ENCODE measurements at places on chromosomes 3 and 15.

- no peak for DNase-seq
Observed at GRCh38 chr15:88179562-88179961, 77.0 kb downstream of the NTRK3 start.

- DNase-seq = no peak
Observed at GRCh38 chr3:189040656-189041335, 131.0 kb upstream of the TPRG1 start.

DNA sequence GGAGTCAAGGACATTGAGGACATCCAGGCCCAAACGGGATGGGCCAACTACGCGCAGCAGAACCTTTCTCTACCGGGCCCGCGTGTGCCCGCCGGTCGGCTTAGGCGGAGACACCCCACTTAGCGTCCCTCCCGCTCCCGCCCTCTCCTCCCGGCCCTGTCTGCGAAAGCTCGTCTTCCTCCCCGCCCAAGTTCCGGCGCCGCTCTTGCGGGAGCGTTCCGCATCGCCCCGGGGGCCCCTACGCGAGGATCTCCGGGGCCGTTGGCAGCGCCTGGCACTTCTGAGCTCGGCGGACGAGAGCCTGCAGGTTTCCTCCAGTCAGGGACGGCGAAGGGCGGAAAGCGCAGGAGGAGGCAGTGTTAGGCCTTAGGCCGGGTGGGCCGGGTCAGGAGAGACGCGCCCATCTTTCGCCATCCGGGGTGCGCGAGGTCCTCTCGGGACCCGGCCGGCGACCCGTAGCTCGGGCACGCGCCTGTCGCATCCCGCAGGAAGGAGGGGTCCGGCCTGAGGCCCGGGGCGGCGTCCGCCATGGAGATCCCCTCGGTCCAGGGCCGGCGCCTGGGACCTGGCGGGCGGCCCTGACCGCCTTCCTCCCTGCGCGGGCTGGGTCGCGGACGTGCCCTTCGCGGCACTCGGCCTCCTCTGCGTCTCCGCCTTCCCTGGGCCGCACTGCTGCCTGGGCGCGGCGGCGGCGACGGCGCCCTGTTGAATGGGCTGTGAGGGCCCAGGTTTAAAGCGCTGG lies at the start of gene FEM1B:
TSS of gene FEM1B (plus strand) at position 143 of the 742 bp plus-strand sequence. CDS start 673 bp downstream, outside the sequence.
- DNase-seq = peak; percentile 78

DNA sequence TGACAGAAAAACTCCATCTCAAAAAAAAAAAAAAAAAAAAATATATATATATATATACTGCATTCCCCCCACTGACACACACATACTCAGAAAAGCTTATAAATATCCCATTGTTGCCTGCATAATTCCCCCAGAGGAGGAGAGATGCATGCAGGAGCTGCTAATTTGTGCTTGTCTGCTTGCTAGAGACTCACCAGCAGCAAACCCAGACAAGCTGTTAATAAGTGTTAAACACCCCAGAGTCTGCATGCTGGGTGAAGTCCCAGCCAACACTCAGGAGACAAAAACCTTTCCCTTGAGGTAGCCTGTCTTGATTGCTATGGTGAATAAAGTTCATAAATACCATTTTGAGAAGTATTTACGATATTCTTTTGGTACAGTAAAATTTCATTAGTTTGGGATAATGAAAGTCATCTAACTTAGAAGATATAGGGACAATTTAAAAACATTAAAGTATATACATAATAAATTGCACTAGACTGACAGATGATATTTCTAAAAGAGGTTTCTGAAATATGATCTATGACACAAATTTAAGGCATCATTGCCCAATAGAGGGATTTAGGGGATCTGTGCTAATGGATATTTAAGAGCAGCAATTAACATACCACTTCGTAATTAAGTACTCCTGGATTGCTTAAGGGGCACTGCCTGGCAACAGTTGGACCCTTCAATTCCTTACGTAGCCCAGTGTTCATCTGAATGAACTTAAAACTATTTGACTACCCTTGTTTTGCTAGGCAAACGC lies 400.0 kb upstream of the C2CD4B start:
- DNase-seq = no peak

GRCh38 chr15:96345560-96346399 lies 15.3 kb downstream of the NR2F2 start:
- peak; percentile 67 for DNase-seq

- no peak for DNase-seq
Observed at GRCh38 chr3:107455621-107456020, 67.1 kb upstream of the BBX start.

- DNase-seq = no peak
Observed at GRCh38 chr15:99177679-99178078, 71.7 kb downstream of the TTC23 start.

GRCh38 chr3:12797124-12797891 lies 828 bp downstream of the CAND2 start:
- no peak for DNase-seq

DNA sequence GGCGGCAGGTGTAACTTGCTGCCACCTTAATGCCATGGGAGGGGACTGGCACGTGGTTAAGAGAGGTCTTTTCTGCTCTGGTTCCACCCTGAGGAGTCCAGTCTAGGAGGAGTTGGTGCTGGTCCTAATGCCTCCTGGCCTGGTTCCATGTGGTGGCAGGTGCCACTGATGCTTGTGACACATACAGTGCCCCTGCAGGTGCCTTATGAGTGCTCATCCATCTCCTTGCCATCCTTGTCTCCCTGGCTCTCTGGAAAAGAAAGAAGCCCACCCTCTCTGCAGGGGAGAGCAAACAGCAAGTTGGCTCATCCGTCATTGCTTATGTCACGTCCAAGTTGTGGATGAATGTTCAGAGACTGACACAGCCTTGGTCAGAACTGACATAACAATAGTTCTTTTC lies 175.8 kb upstream of the DPH6 start:
- DNase-seq = no peak

DNA sequence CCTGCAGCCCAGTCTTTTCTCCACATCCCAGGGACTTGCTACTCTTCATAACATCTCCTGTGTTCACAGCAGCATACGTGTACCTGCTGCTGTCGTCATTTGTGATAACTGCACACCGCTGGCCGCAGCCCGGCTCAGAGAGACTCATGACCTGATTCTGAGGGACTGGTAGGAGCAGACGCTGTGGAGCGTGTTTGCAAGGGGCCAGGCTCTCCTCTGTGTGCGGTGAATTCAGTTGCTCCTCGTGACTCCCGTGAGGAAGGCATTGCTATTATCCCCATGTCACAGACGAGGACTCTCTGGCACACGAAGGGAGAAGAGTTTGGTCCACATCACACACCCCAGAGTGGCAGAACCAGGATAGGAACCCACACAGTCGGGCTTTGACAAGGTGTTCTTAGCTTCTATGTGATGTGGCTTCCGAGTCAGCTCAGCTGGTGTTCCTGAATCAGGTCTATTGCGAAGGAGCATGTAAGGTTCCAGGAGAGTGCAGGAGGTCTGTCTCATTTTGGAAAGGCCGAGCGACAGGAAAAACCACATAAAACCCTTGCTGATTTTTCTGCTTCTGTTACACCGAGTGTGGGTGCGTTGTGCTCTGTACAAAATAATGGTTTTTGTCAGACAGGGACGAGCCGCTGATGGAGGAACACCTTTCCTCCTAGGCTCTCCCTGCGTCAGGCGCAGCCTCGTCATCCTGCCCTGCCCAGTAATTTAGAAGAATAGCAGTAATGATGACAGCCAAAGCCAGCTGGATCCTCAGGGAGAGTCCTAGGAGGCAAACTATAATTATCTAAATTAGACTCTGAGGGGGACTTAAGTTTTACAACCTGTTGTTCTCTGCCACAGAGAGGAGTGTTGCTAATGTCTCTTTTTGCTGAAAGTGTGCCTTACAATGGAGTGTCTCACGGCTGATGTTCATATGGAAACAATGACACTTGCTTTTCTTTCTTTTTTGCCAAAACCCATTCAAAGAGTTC lies 157.5 kb upstream of the RGMA start:
- DNase-seq = no peak

DNA sequence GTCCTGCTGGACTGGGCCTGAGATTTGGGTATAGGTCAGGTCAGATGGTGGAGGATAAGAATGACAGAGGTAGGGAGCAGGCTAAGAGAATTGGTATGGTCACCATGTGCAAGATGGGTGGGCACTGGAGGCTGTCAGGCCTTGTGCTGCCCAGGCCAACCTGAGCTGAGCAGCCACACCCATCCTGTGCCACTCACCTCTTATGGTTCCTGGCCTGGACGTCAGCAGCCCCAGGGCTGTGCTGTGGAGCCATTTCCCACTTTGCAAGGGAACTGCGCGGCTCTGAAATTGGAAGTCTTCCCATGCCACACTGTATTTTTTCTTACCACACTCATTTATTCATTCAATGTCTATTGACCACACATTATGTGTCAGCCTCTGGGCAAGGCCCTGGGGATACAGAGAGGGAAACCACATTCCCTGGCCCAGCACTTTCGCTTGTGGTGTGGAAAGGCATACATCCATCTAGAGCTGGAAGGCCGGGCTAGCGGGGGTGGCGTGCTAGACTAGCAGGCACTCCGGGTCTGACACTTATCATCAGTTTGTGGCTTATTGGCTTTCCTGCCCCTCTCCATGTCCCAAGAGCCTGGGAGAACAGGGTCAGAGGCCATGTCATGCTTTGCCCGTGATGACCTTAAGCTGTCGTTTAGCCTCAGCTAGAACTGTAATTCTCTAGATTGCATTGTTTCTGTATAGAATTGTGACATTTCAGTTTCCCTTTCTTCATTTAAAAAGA lies 51.1 kb upstream of the POLG start:
- no peak for DNase-seq

DNA sequence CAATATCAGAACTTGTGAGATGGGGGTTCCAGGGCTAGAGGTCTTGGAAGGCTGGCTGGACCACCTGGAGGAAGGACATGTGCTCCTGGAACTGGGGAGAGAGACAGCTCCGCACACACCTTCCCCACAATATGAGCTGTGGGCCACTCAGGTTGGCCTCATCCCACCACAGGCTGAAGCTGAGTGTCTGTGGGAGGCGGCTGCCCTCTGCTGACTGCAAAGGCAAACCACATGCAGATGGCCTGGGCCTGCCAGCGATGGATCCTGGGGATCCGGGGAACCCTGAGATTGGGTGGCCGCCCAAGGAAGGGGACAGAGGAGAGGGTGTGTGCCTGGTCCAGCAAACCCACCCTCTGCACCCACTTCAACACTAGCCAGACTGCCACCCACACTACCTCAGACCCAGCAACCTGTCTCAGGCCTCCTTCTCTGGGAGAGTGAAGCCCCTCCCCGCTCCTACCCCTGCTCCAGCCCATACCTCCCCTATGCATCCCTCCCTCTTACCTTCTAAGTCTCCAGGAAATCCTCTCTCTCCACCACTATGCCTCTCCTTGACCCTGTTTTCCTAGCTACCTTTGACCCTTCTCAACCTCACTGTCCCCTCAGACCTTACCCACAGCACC lies 44.8 kb downstream of the CYP11A1 start:
- DNase-seq = peak; percentile 82

- DNase-seq = no peak
Observed at GRCh38 chr3:125211523-125212090, 941 bp downstream of the SLC12A8 start.

DNA sequence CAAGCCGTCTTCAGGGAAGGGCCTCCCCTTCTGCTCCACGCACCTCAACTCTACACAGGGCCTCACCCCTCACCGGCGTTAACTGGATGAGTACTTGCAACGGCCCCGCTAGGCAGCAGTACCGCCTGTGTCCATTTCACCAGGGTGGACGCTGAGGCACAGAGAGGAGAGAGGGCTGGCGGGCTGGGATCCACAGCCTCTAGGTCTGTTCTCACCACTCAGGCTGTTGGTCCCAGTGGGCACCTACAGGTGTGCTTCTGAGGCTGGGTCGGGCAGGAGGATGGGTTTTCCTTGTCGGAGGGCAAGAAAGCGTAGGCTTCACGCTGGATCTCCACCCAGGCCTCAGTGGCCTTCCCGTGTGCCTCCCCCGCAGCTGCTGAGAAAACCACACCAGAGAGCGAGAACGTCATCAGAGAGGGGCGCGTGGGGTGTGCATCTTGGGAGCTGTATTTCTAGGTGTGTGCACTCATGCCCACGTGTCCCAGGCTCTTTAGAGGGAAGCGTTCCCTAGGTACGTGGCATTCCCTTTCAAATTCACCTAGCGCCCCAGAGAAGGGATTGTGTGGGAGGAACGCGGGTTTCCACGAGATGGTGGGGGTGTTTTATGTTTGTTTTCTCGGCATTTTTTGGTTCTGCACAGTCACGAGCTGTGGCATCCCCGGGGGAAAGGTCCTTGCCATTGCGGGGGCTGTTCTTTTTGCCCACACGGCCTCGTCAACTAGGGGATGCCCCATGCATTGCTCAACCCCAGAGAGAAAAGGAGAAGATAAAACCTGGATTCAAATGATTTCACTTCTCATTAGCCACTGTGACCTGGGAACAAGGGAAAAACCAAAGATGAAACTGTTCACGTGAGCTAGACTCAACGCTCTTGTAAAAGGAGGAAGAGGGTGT lies 67.7 kb downstream of the MGLL start:
- DNase-seq = no peak

DNA sequence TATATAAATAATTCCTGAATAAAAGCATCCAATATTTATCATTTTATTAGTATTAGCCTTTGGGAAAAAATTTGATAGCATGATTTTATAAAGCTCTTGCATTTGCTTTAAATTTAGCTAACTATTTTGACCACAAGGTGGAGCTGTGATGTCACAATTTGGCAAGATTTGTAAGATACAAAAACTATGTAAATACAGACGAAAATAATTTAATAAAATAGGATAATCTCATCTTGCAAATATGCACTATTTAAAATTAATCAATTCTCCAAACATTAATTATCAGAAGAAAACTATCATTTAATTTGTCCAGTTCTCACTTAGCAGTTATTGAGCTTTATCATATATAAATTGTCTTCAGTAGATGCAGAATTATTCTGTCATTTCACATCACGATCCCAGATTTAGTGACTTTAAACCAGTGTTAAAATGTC lies 95.4 kb downstream of the PLOD2 start:
- DNase-seq = no peak

GRCh38 chr3:128310286-128311058 lies 156.2 kb downstream of the DNAJB8 start:
- no peak for DNase-seq

DNA sequence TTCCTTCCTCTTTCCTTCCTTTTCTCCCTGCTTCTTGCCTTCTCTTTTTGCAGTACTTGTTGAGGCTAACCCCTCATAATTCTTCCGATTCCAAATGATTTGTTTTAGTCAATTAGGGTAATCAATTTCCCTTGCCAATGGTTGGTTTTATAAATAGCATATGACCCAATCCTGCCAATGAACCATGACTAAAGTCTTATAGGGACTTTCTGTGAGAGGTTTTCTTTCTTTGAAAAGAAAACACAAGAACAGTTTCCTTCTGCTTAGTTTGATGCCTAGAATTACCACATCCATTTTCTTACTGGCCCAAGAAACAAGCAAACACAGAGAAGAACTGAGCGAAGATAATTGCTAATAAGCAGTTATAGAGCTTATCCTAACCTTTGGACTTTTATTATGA lies 292.5 kb upstream of the SATB1 start:
- no peak for DNase-seq

GRCh38 chr3:100230710-100231109 lies 30.1 kb upstream of the TBC1D23 start:
- DNase-seq = no peak

GRCh38 chr3:99394831-99395778 lies 243.3 kb upstream of the COL8A1 start:
- no peak for DNase-seq
